ENCODE measurements at places on chromosomes 1 and 21.

- DNase-seq = no peak
Observed at GRCh38 chr1:94790670-94791069, 29.5 kb upstream of the SLC44A3 start.

DNA sequence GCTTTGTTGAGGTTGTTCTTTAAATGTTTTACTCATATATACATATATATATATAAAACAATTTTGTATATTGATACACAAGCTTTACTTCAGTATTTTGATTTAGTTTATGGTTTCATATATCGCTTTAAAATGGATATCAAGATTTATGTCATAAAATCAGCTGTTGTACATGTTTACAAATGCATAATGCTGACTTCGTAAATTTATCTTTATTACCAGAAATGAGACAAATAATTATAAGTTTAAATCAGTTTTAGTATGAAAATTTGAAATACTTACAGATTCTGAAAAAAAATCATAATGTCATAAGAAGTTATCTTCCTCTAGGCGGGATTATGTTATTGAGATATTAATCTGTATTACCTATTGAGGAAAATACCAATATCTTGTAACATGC lies 6.9 kb downstream of the STXBP3 start:
- DNase-seq = no peak

GRCh38 chr1:18989896-18990295 lies 33.4 kb upstream of the IFFO2 start:
- DNase-seq = no peak

GRCh38 chr1:42154685-42155084 lies 1.5 kb downstream of the GUCA2B start:
- DNase-seq = no peak

GRCh38 chr1:229136822-229137221 lies 134.1 kb upstream of the RAB4A start:
- no peak for DNase-seq

GRCh38 chr1:236394879-236395229 lies 768 bp downstream of the EDARADD start:
- DNase-seq = no peak

- no peak for DNase-seq
Observed at GRCh38 chr1:192053531-192053971, 104.7 kb upstream of the RGS18 start.

DNA sequence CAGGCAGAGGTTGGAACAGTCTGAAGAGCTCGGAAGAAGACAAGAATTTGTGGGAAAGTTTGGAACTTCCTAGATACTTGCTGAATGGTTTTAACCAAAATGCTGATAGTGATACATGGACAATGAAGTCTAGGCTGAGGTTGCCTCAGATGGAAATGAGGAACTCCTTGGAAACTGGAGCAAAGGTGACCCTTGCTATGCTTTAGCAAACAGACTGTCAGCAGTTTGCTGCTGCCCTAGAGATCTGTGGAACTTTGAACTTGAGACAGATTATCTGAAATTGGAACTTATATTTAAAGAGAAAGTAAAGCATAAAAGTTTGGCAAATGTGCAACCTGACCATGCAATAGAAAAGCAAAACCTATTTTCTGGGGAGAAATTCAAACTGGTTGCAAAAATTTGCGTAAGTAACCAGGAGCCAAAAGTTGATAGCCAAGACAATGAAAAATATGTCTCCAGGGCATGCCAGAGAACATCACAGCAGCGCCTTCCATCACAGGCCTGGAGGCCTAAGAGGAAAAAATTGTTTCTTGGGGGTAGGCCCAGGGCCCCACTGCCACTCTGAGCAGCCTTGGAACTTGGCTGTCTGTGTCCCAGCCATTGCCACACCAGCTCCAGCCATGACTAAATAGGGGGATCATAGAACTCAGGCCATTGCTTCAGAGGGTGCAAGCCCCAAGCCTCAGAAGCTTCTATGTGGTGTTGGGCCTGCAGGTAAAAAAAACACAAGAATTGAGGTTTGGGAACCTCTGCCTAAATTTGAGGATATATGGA lies 675.3 kb downstream of the LTN1 start:
- DNase-seq = no peak

DNA sequence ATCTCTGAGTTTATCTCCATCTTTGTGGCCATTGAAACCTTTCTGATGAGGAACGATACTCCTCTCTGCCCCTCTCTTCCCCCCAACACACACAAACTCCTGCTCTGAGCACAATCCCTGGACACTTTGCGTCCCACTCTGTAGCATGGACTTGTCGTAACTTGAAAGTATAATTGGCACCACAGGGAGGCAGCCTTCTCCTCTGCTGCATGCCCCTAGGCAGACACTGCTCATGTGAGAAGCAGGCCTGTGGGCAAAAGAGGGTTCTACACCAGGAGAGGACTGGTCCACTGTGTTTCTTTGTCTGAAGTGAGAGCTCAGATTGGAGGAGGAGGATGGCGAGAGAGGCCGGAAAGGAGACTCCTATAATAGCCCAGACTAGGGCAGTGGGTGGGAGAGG lies 3.8 kb upstream of the PARS2 start:
- DNase-seq = no peak

GRCh38 chr1:47225430-47226100 lies 6.5 kb downstream of the TAL1 start:
- DNase-seq = no peak

DNA sequence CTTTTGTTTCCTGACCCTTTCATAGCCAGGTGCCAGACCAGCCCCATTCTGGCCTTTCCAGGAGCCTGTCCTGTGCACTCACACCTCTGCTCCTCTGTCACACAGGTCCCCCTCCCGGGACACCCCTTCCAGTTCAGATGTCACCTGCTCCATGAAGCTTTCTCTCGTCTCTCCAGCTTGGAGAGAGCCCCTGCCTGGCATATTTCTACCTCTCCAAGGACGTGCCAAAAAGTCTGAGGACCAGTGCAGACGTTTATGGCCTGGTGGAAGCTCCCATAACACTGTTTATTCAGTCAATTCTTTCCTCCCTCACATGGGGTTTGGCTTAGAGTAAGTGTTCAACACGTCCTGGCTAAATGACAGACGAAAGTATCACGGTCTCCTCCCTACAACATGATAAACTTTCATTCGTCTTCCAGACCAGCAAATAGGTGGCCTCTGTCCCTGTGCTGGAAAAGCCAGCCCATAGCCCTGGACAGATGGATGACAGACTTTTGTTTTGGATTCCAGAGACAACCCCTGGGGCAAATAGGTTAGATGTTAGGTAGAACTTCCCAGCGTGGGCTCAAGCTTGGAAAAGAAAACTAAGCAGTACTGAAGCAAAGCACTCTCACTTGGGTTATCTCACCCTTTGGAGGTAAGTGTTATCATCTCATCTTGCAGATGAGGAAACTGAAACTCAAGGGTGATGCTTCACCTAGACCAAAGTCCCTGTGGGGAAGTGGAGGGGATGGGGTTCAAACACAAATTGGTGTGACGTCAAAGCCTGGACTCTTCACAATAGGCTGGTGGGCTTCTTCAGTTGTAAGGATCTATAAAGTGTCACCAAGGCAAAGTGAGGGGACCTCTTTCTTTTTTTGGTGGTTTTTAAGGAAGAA lies 52.9 kb upstream of the ECE1 start:
- no peak for DNase-seq

DNA sequence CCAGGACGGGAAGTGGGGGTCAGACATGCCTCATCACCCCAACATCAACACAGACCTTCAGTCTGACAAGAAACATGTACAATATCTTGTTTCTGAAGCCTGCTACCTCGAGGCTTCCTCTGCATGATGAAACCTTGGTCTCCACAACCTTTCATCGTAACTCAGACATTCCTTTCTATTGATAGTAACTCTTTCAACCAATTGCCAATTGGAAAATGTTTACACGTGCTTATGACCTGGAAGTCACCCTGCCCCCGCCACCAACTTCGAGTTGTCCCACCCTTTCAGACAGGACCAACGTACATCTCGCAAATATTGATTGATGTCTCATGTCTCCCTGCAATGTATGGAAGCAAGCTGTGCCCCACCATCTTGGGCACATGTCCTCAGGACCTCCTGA lies 159.5 kb downstream of the ETS2 start:
- DNase-seq = no peak

- no peak for DNase-seq
Observed at GRCh38 chr1:11984121-11984520, 3.9 kb downstream of the MFN2 start.

DNA sequence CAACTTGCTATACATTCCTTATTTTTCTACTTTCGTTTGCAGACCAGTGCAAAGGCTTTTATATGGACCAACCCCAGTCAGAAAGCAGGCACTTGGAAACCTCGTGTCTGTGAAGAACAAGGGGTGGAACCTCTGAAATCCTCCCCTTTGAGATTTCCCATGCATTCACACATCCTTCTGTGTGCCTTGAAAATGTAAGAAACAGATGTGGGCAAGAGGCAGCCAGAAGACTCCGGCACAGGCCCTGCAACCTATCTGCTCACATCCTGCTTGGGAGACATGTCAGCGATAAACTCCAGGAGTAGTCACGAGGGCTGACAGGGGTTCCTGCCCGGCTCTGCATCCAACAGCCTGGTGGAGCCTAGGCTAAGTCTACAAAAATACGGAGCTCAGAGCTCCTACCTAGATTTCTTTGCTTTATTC lies 42.5 kb downstream of the ETS2 start:
- DNase-seq = no peak

DNA sequence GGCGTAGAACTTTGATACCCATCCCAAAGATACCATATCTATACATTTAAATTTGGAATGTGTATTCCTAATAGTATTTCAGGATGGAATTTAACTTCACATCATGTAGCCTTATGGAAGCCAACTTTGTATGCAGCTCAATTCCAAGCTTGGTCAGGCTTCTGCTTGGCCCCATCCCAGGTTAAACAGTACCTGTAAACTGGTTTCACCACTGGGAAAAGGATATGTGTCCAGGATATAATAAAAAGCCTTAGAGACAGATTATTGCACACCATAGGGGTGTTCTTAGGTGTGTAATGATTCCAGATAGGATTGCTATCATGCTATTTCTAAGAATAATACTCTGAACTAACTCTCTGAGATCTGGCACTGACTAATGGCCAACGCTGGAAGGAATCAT lies 28.1 kb downstream of the ADAM30 start:
- DNase-seq = no peak

DNA sequence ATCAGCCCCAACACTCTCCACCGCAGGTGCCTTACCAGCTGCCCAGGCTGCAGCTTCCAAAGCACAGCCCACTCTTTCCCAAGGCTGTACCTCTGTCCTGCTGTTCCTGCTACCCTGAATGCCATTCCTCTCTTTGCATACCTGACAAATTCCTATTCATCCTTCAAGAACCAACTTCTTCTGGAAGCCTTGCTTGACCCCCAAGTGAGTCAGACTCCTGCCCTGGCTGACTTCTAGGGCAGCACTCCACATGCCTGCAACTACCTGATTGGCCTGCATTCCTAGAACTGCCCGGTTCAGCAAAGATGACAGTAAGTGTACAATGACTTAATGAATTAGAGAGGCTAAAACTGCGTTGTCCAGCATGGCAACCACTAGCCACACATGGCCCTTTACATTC lies 20.8 kb upstream of the PDZK1IP1 start:
- no peak for DNase-seq

GRCh38 chr1:184214128-184214527 lies 162.6 kb downstream of the TSEN15 start:
- no peak for DNase-seq

DNA sequence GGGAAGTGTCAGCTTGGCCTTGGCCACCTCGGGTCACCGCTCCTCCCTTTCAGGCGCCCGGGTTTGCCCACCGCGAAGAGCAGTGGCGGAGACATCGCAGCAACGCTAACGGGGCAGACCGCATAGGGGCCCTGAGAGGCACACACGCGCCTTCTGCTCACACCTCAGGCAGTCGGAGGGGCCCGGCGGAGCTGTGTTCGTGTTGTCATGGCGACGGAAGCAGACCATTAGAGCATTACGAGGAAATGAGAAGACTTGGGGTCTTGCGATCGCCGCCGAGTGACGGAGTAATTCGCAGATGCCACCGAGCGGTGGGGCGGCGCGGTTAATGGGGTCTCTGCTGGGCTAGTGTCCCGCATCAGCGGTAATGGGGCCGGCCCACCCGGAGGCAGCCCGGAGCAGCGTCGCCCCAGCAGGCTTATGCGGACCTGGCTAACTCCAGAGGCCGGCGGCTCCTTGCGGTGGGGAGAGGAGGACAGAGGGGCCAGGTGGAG lies 144.1 kb downstream of the TNR start:
- no peak for DNase-seq

GRCh38 chr21:32377506-32377905 lies 15.3 kb downstream of the URB1 start:
- no peak for DNase-seq

GRCh38 chr1:187451238-187451637 lies 622.5 kb downstream of the PLA2G4A start:
- DNase-seq = no peak

- no peak for DNase-seq
Observed at GRCh38 chr21:38297871-38298270, 41.1 kb downstream of the KCNJ15 start.

DNA sequence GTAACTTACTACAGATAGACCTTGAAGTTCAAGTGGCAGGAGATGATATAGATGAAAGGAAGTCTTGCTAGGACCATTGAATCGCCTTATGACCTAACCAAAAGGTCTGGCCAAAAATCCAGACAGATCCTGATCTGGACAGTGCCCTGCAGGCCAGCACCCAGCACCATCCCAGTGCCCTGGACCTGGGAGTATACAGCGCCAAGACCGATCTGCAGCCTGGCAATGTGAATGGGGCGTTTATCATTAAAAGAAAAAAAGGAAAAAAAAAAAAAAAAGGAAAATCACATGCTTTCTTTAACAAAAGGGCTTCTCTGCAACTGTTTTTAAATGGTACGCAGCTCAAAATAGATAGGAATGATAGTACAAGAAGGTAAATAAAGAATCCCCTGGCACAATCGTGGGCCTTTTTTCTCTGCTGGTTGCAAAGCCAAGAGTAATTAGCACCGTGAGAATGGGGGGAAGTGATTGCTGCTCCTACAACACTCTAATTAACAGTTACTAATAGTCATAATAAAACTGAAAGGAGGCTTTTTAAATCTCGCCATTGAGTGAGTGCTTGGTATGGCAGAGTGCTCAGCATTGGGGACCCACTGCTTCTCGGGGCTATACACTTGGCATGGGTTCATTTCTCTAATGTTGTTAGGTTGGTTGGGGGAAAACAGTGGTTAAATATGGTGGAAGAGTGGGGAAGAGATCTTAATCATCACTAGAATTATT lies 146.7 kb downstream of the KAZN start:
- DNase-seq = no peak

GRCh38 chr1:158335213-158335532 lies 3.8 kb upstream of the CD1B start:
- DNase-seq = no peak

DNA sequence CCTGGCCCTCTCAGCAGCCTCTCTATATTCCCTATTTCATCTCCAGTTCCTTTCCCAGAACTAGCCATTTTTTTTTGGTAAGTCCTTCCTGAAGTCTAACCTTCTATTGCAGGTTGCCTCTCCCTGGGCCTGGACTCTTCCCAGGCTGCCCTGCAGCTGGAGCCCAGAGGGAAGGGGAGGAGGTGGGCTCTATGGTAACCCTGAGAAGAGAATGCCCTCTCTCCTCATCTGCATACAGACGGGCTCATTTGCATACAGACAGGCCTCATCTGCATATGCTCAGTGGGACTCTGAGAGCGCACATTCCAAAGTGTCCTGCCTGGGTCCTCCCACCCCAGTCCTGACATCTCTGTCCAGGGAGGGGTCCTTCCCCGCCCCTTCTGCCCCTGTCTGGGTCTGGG lies 32.7 kb downstream of the RHBG start:
- DNase-seq = no peak
